ENCODE measurements at places on chromosomes 1 and 21. TPM values are rescaled to one million over a fixed set of nuclear protein-coding genes. Genes with fewer than 3 reads are reported as not detected.

The TCHHL1 gene
- not detected for total RNA-seq

The GJB4 gene
- 0.53 TPM for total RNA-seq

The DNAJC28 gene
- 0.37 TPM for total RNA-seq

The RCSD1 gene
- total RNA-seq, result not detected

The MROH7 gene
- not detected for total RNA-seq

The ERICH3 gene
- not detected for total RNA-seq

The PTCH2 gene
- 0.04 TPM for total RNA-seq

The MXRA8 gene
- 0.77 TPM for total RNA-seq

The LHX8 gene
- 1.3 TPM for total RNA-seq

The MX2 gene
- 58.7 TPM for total RNA-seq

The ZNF362 gene
- total RNA-seq, result 7.5 TPM

The CDCA8 gene
- 18.6 TPM for total RNA-seq

The LCE1D gene
- total RNA-seq, result not detected

The SIKE1 gene
- 157 TPM for total RNA-seq

The RHCE gene
- total RNA-seq, result 1.0 TPM

The NR1I3 gene
- total RNA-seq, result not detected

The SCAF4 gene
- total RNA-seq, result 8.8 TPM

The RBBP5 gene
- 17.7 TPM for total RNA-seq

The CATSPERE gene
- total RNA-seq, result not detected

The GPR52 gene
- total RNA-seq, result not detected

The OR14K1 gene
- total RNA-seq, result not detected

The CA14 gene
- not detected for total RNA-seq

The SLC37A1 gene
- 2.3 TPM for total RNA-seq

The TSPAN2 gene
- total RNA-seq, result 0.42 TPM

The AADACL4 gene
- not detected for total RNA-seq

The PRDM16 gene
- total RNA-seq, result not detected

The LMOD1 gene
- total RNA-seq, result not detected

The GJA8 gene
- total RNA-seq, result not detected

The PRELP gene
- total RNA-seq, result not detected

The MROH9 gene
- total RNA-seq, result not detected

The LRRC41 gene
- total RNA-seq, result 61.8 TPM

The TLR5 gene
- 0.04 TPM for total RNA-seq

The ACTL8 gene
- total RNA-seq, result 0.98 TPM

The GSTM1 gene
- 10.0 TPM for total RNA-seq

The MTARC1 gene
- 0.16 TPM for total RNA-seq

The CD34 gene
- total RNA-seq, result not detected

The ECM1 gene
- total RNA-seq, result 18.6 TPM

The SYTL1 gene
- total RNA-seq, result 3.1 TPM

The CYP4X1 gene
- 1.3 TPM for total RNA-seq

The SPRR2D gene
- 0.40 TPM for total RNA-seq

The STIL gene
- total RNA-seq, result 19.9 TPM

Measured in A375 (cell line).